ENCODE measurements at places on chromosomes 2 and 18. TPM values are rescaled to one million over a fixed set of nuclear protein-coding genes. Genes with fewer than 3 reads are reported as not detected.

The UCN gene
- 2.0 TPM for total RNA-seq

The FHOD3 gene
- total RNA-seq = 2.3 TPM

The TAF4B gene
- 5.2 TPM for total RNA-seq

The FECH gene
- 36.2 TPM for total RNA-seq

The CCDC121 gene
- total RNA-seq = 4.6 TPM

The PIEZO2 gene
- total RNA-seq = 1.3 TPM

The CRYGD gene
- not detected for total RNA-seq

The KLHL41 gene
- 0.15 TPM for total RNA-seq

The C2orf72 gene
- total RNA-seq = 5.3 TPM

The GYPC gene
- not detected for total RNA-seq

The FBXO15 gene
- 0.90 TPM for total RNA-seq

The INO80B gene
- total RNA-seq = 51.9 TPM

The KCNIP3 gene
- total RNA-seq = 1.4 TPM

The IL1RL1 gene
- 0.78 TPM for total RNA-seq

The TUBB8B gene
- not detected for total RNA-seq

The FBXO36 gene
- total RNA-seq = 0.94 TPM

The KCNS3 gene
- total RNA-seq = 1.1 TPM

The PASK gene
- 8.2 TPM for total RNA-seq

The PAIP2B gene
- 0.36 TPM for total RNA-seq

The UGT1A5 gene
- total RNA-seq = not detected

The ASTL gene
- total RNA-seq = not detected

All from A549 treated with ZK216348 at 1 μM for 4 hours (cell line).